NCI-H748 treated with DMSO at 0.1 percent for 48 hours (cell line): ENCODE measurements at places on chromosomes 6 and 20.

DNA sequence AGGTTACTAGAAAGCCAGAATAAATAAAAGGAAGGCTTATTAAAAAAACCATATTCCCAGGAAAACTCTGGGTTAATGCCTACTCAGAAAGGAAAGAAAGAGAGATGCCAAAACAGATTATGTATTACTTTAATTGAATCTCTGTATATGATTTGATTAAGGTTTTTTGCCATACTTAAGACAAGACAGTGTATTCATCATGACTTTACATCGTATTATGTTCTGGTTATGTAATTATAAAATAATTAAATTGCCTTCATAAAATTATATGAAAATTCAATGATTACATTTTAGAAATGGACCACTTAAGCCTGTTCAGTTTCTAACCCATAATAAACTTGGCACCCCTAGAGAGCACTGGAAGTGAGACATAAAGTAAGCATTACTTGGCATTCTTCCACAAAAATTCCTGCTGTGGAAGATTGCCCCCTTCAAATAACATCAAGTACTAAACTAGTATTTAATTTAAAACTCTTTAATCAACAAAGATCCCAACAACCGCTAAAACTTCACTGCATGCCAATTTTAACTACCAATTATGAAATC, 20.8 kb upstream of the IBTK start:
- no peak for DNase-seq

DNA sequence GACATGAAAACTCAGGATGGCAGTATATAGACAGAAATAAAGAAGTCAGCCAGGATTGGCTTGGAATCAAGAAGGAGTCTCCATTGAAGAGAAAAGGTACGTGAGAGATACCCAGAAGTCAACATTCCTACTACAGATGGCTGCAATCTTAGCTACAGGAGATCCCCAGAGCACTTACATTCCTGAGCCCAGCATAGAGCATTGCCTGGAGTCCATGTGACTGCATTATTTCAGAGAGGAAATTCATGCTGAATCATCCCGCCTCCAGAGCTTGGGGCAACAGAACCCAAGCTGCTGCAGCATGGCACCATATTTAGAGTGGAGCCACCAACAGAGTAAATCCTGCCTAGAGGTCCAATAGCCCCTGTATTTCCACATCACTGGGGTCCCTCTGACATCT, 125.0 kb upstream of the GRIK2 start:
- DNase-seq: no peak

DNA sequence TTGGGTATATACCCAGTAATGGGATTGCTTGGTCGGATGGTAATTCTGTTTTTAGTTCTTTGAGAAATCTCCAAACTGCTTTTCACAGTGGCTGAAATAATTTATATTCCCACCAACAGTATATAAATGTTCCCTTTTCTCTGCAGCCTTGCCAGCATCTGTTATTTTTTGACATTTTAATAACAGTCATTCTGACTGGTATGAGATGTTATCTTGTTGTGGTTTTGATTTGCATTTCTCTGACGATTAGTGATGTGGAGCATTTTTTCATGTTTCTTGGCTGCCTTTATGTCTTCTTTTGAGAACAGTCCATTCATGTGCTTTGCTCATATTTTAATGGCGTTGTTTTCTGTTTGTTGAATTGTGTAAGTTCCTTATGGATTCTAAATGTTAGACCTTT, 641.6 kb downstream of the HACE1 start:
- DNase-seq: no peak

DNA sequence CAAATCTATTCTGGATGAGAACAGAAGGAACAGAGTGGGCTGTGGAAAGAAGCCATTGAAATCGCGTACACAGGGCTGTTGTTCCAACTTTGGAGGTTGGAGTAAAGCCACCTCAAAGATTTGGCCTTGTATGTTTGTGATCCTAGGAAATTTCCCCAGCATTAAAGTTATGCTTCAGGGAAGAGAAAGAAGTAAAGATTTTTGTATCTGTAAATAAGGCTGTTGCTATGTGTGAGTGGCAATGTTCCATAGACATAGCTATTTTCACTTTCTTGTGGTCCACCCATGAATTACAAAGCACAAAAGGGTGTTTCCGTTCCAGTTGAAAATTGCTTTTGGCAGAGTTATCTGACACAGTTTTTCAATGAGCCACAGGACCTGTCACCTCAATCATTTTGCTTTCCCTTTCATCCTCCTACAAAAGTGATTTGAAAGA, 321.3 kb downstream of the TFAP2B start:
- DNase-seq: no peak

DNA sequence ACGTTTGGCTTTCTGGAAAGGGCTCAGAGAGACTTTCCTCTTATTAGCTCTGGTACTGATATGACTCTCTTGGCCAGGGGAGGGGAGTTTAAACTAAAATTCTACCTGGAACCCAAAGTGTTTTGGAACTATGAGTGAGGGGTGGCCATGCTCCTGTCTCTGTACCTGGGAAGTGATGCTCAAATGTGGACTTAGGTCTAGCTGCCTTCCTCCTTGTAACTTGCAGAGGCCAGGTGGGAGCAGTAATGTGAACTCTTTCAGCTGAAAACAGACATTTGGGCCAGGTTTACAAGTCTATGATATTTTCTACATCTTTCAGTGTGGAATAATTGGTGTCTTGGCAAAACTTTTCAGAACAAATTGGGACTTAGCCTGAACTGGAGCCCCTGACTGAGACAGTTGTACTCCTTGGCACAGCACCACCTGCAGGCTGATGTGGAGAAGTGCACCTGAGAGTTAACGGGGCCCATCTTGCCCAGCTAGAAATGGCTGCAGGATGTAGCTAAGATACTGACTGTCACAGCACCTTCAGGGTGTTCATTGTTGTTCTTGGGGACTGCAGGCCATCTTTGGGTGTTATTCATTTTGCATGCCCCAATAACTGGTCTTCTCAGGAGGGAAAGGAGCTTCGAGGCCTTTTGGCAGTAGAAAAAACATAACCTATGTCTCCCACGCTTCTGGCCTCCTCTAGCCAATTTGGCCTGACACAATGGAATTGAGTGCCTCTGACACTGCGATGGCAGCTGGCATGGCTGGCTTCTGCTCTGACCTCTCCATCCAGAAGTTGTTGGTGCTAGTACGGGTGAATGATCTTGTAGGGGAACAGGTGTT, 37.1 kb downstream of the CD109 start:
- DNase-seq: peak; percentile 45

- no peak for DNase-seq
Measured at GRCh38 chr6:85361643-85362014, 88.3 kb upstream of the NT5E start.

DNA sequence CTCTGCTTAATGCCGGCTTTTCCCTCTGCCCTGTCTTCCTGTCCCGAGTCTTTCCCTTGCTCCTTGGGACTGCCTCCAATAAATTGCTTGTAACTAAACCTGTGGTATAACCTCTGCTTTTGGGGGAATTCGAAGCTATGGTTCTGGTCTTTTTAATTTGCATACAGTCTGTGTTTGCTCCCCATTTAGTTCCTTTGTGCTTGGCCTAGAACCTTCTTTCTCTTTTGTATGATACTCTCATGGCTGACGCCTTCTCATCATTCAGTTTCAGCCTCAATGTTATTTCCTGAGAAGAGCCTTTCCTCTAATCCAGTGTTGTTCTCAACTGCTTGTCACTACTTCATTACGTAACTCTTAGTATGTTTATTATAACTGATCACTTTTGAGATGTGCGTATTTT, 248.0 kb downstream of the PHF3 start:
- DNase-seq: no peak

DNA sequence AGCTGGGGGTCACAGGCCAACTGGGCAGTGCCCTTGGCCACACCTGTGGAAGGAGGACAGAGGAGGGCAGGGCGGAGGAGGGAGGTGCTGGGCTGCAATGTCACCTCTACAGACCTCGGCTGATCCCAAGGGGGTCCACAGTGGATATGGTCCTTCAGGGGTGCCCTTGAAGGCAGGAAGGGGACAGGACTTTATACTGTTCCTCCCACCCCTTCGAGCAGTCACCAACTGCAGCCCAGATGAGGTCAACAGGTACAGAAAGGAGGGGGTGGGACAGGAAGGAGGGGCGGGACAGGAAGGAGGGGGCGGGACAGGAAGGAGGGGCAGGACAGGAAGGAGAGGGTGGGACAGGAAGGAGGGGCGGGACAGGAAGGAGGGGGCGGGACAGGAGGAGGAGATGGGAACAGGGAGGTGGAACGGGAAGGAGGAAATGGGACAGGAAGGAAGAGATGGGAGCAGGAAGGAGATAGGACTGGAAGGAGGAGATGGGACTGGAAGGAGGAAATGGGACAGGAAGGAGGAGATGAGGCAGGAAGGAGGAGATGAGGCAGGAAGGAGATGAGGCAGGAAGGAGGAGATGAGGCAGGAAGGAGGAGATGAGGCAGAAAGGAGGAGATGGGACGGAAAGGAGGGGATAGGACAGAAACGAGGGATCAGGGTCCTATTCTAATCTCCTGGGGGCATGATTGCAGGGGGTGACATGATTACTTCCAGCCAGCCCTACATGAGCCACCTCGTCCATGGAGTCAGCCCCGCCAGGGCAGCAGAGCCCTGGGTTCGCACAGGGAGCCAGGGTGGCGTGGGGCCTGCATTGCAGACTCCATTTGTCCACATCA, 19.4 kb upstream of the MRGBP start:
- DNase-seq: no peak

DNA sequence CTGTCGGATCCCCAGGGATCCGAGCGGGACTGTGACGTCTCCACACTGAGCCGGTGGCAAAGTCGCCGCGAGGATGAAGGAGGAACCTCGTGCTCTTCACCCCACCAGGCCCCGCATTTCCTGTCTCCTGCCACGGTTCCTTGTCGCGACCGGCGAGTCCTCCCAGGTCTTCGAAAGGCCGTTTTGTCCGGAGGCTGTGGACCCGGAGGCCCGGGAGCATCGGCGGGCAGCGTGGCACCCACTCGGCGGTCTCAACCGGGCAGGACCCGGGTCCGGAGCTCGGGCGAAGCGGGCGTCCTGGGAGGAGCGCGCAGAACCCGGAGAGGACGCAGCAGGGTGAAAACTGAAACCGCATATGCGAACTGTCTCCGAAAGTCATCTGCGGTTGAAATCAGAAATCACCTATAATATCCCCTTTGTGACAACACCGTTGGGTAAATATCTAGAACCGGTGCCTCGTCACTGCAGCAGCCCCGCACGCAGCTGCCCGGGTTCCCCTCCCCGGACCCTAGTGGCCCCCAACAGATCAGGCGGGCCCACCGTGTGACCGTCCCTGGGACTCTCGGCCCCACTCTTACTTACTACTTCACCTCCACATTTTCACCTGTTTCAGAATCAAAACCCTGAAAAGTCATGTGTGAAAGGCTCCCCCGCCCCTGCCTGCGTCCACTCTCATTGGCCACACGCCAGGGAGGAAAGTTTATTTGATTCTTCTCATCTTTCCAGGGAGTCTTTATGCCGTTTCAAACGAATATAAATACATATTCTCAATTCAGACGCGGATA, 3.1 kb upstream of the ULBP2 start:
- peak; percentile 14 for DNase-seq

- DNase-seq: no peak
Measured at GRCh38 chr20:54168961-54169862, 4.6 kb downstream of the CYP24A1 start.

GRCh38 chr6:25962149-25963127, at the start of gene TRIM38:
TRIM38 (plus strand) TSS chr6:25962802; CDS start chr6:25966523, 3,721 bp downstream.
- DNase-seq: no peak

GRCh38 chr6:117681162-117681741, 6.0 kb downstream of the NUS1 start:
- DNase-seq: no peak

- no peak for DNase-seq
Measured at GRCh38 chr6:154814063-154814462, 80.8 kb downstream of the SCAF8 start.

DNA sequence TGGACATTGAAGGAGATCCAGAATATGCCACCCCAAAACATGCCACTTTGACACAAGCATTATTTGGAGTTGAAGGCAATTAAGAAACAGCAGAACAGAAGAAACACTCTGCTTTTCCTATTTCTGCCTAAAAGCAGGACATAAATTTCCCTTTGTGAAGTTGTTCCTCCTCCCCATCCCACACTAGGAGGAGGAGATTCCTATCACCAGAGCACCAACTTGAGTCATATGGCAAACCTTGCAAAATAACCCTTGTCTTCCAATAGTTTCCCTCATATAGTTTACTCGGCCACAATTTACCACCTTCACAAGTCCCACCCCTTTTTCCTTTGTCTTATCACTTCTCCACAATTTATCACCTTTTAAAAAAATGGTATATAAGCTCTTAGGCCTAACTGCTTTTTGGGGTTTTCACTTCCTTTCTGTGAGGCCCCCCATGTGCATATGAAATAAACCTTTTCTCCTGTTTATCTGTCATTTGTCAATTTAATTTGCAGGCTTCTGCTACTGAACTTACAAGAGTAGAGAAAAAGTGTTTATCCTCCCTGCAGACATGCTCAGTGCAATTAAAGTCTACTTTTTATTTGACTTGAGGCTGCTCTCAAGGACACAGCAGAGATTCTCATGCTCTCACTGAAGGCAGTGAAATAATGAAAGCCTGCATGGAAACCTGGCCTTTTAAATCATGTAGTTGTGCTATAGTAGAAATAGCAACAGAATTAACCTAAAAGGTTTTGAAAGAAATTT, 2.8 kb upstream of the RAB23 start:
- DNase-seq: no peak

DNA sequence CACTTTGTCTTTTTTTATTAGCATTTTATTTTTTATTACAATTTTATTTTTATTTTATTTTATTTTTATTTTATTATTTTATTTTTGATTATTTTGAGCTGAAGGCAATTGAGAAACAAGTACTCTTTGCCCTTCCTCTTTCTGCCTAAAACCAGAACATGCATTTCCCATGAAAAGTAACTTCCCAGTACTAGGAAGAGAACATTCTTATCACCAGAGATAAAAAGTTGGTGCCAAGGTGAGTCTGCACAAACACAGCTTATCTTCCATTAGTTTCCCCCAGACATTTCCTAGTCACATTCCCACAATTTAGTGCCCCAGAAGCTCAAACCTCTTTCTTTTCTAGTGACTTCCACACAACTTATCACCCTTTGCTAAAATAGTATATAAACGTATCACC, 84.8 kb downstream of the CD24 start:
- no peak for DNase-seq

DNA sequence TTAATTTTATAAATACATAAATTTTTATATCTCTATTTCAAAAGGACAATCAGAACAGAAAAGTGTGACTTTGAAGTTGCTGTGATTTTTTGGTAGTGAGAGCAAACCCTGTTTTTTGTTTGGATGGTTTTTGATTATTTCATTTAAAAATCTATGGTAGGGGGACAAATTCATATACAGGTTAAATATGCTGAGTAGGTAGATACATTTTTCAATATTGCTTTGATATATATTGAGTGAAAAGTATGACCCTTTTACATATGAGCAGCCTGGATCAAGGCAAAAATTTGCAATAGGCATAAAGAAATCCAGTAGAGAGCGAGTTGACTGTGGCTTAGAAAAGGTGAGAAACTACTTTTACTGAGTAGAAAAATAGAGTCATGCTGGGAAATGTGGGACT, 132.3 kb downstream of the LMBRD1 start:
- no peak for DNase-seq

- no peak for DNase-seq
Measured at GRCh38 chr6:9272671-9273070, 837.3 kb upstream of the SLC35B3 start.

GRCh38 chr6:84048588-84048987, 15.0 kb downstream of the MRAP2 start:
- DNase-seq: no peak
